Natural killer cell (primary cell): ENCODE measurements at places on chromosomes 5 and 9.

GRCh38 chr5:87069974-87070608, 197.6 kb upstream of the RASA1 start:
- no peak overlapping the region for H3K4me3 ChIP-seq
- no peaks in the 10 kb centered on the region for H3K27me3 ChIP-seq
- DNase-seq: no peak

DNA sequence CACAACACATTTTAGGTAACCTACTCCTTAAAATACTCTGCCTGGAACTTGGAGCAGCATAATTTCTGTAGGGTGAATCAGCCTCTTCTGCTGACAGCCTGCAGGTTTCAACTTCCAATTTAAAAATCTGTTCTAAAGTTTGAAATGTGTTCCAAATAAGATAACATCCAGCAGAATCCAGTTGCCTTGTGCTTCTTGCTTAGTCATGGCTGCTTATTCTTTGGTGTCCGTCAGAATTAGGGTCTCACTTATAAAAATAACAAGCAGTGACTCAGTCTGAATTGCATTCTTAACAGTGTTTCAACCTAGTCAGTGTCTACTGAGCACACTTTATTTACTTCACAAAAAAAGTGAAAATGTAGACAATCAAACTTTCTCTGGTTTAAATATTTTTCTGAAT, 3.7 kb downstream of the CDH6 start:
- no peak overlapping the region for H3K4me3 ChIP-seq
- no peaks in the 10 kb centered on the region for H3K36me3 ChIP-seq
- H3K27me3 ChIP-seq: peaks cover 12% of the 10 kb centered on the region
- H3K27ac ChIP-seq: no peak overlapping the region
- DNase-seq: no peak

DNA sequence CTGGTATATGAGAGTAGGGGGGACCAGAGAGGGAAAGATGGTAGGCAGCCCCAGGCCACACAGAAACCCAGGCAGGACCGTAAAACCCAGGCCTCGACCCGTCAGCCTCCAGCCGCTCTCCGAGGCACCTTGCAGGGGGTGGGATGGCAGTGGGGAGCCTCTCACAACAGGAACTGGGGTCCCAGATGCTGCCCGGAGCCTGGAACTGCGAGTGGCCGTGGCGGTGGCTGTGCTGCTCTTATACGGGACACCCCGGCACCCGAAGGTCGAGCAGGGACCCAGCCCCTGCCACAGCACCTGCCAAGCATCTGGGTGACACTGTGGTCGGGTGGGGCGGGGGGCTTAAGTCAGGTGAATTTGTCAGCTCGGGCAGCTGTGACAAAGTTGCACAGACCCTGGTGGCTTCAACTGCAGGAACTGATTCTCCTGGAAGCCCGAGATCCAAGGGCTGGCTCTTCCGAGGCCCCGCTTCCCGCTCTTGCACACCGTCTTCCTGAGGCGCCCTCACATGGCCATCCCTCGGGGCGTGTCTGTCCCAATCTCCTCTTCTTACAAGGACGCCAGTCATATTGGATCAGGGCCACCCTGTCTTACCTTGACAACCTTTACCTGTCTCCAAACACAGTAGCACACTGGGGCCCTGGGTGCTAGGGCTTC, 47.6 kb upstream of the EGFL7 start:
- no peaks in the 10 kb centered on the region for H3K27me3 ChIP-seq
- H3K4me1 ChIP-seq: peaks cover 57% of the 10 kb centered on the region
- H3K4me3 ChIP-seq: no peak overlapping the region
- no peak for DNase-seq
- H3K27ac ChIP-seq: no peak overlapping the region

- no peaks in the 10 kb centered on the region for H3K27me3 ChIP-seq
- peaks cover 3% of the 10 kb centered on the region for H3K4me1 ChIP-seq
- DNase-seq: no peak
- no peak overlapping the region for H3K27ac ChIP-seq
- no peaks in the 10 kb centered on the region for H3K36me3 ChIP-seq
Observed at GRCh38 chr9:76296561-76297310, 97.5 kb downstream of the RFK start.
